Fibroblast of skin of right biceps (primary cell): ENCODE measurements at places on chromosomes 5 and 9.

DNA sequence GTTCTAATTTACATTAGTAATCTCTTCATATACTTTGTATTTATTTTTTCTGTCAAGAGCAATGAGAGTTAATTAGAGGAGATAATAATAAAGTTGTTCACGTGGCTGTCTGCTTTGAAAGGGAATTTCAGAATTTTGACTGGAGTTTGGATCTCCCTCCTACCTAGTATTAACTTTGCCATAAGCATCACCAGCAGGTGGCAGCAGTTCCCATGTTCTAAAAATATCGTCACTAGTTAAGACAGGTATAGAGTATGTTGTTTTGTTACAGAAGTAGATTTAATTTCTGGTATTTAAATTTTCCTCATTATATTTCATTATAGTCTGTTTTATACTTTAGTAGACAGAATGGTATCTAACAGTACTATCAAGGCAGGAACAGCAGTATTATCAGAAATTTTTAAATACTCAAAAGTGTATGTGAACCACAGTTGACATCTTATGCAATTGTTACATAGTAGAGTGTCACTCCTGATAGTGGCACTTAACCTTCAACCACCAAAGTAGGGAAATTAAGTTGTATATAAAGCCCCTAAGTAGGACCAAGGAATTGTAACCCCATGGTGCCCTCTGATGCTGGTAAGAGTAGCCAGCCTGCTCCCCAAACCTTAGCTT is 20.4 kb downstream of the GNPDA1 start:
- peak; percentile 56 for DNase-seq

DNA sequence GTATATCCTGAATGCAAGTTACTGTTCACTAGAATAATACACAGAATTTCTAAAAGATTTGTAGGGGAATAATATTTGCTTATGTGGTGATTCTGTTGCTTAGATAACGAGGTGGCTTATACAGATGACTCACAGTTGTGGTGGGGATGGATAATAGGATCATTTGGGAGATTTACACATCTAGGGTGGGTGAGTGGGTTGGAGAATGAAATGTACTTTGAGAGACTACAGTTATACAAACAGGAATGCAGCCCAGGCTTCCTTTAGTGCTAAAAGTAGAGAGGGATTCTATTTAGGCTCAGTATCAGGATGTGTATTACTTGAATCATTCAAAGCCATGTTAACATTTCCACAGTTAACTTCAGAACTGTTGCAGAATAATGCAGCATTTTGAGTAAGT is 1.8 kb downstream of the CTXN3 start:
- DNase-seq, result peak; percentile 73

DNA sequence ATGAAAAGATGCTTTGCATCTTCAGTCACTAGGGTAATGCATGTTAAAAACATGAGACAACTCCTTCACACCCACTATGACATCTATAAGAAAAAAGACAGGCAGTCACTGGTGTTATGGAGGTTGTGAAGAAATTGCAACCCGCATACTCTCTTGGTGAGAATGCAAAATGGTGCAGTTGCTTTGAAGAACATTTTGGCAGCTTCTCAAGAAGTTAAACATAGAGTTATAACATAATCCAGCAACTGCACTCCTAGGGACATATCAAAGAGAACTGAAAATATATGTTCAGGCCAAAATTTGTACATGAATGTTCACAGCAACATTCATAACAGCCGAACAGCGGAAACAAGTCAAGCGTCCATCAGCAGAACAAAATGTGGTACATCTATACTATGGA is 46.3 kb upstream of the TBC1D9B start:
- no peak for DNase-seq

DNA sequence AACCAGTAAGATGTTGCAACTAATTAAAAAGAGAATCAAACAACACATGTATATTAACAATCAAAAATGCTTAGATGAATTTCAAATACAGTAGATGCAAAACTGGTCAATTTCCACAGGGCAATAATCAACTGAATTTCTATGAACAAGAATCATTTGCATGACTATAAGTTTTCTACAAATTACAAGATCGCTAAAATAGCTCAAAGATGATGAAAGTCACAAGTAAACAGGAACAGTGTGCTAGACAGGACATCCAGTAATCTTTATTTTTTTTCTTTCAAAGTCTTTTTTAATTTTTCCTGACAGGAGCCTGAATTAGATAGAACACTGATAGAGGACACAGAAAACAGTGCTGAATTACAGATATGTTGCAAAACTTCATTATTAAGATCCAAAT is 608.2 kb upstream of the DAB2 start:
- DNase-seq, result no peak

DNA sequence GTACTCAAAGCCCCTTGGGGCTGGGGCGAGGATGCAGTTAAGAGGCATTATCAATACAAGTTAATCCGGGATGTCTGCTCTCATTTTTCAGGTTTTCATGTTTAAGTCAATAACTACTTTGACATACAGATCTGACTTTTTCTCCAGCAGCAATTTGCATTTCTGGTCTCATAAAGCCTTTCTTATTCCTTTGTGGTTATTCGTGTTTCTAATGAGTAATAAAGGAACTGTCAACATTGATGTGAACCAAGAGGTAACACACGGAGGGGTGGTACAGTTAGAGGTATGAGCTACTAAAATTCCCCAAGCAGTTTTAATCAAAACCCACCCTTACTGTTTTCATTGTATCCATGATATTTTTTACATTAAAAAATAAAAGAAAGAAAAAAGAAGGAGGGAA is 138.0 kb upstream of the NFIB start:
- DNase-seq, result no peak

- no peak for DNase-seq
Observed at GRCh38 chr5:115374057-115374775, 77.8 kb upstream of the CCDC112 start.

DNA sequence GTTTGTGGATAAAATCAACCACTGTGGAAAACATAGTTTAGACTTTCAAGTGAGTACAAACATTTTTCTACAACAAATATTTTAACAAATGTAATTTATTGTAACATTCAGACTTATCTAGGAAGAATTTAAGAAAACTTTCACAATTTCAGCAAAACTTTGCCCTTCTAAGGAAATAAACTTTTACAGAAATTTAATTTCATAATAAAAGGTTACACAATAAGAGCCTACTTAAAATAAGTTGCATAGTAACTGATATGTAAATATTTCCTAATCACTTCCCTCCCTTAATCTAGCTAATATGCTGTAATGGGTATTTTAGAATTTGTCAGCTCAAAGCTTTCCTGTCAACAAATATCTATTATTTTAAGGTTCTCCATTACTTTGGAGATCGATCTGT is 1899.9 kb downstream of the MAT2B start:
- DNase-seq, result no peak

DNA sequence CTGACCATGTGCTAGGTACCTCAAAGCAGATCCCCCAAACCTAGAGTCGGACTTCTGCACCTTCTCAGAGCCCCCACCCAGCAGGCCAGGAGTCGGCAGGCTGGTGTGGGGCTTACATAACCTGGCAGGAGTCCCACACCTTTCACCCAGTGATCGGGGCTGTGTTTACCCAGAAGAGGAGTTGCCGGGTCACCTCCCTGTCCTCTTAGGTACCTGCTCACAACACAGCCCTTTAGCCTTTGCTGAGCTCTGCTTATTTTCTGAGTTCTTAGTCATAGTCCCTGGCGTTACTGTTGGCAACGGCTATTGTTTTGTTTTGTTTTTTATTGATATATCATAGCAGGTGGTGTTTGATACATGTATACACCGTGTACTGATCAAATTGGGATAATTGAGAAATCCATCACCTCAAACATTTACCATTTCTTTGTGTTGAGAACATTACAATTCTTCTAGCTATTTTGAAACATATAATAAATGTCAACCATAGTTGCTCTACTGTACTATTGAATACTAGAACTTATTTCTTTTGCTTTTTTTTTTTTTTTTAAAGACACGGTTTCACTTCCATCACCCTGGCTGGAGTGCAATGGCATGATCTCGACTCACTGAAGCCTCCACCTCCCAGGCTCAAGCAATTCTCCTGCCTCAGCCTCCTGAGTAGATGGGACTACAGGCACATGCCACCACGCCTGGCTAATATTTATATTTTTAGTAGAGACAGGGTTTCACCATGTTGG is 10.4 kb upstream of the EEIG1 start:
- DNase-seq, result no peak

GRCh38 chr5:133390416-133391353 is 221.7 kb downstream of the FSTL4 start:
- DNase-seq, result no peak

GRCh38 chr5:10648806-10649665 is 85.2 kb downstream of the ANKRD33B start:
- no peak for DNase-seq

DNA sequence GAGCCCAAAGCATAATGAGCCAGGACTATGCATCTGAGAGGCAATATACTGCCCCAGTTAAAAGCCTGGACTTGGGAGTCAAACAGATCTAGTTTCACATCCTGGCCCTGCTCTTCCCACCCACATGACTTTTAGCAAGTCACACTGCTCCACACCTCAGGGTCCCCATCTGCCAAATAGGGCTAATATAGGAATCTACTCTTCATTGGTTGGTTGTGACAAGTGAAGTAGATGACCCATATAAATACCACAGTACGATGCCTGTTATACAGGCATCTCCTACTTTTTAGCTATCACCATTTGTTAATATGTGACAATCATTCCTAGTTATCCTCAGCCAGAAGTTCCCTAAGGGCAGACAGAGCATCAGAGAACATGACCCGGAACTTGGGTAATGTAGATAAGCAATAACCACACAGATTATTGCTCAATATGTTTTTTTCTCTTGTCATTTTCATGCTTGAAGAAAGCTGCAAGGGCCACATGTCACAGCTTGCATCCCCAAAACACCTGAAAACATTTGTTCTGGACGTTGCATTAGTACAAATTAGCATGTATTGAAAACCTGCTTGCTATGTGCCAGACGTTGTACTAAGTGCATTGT is 20.4 kb downstream of the ADAM19 start:
- DNase-seq, result no peak

- peak; percentile 88 for DNase-seq
Observed at GRCh38 chr9:86741311-86742208, 205.7 kb downstream of the GAS1 start.

GRCh38 chr9:114108016-114108833 is 9.1 kb upstream of the KIF12 start:
- DNase-seq, result peak; percentile 76

GRCh38 chr9:7287986-7288385 is 511.6 kb downstream of the DMAC1 start:
- DNase-seq, result no peak

- DNase-seq, result no peak
Observed at GRCh38 chr9:135244271-135245221, 157.1 kb downstream of the OLFM1 start.

GRCh38 chr9:134647359-134648080 is 5.9 kb downstream of the COL5A1 start:
- no peak for DNase-seq

- DNase-seq, result peak; percentile 83
Observed at GRCh38 chr5:172904643-172905345, 54.4 kb upstream of the RPL26L1 start.

DNA sequence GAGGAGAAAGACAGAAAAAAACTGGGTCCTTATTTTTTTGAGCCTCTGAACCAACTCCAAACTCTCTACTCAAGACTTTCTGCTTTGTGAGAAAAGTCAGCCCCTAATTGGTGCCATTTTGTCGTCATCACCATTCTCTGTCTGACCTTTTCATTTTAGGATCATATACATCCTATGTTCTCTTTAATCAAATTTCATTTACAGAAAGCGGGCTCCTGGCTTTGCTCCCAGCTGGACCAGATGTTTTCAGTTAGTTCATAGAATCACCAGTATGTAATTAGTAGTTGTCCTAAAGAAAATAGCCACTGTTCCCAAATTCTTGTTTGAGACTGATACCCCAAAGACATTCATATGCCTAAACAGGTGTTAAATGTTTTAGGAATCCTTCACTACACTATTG is 28.6 kb upstream of the SLCO4C1 start:
- DNase-seq, result no peak

- no peak for DNase-seq
Observed at GRCh38 chr9:107975426-107976010, 485.9 kb upstream of the KLF4 start.

- DNase-seq, result peak; percentile 14
Observed at GRCh38 chr5:141778683-141779082, 96.7 kb upstream of the ARAP3 start.

DNA sequence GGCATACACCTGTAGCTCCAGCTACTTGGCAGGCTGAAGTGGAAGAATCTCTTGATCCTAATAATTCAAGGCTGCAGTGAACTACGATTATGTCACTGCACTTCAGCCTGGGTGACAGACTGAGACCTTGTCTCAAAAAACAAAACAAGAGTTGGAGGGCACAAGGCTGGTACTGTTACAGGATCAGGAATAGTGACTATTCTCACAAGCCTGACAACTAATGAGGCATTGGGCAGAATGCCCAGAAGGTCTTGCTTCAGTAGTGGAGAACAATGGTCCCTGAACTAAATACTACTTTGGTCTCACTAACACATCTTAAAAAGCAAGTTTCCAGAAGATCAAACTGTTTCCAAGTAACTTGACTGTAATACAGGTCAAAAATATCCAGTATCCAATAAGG is 182.9 kb upstream of the RFX3 start:
- peak; percentile 23 for DNase-seq

DNA sequence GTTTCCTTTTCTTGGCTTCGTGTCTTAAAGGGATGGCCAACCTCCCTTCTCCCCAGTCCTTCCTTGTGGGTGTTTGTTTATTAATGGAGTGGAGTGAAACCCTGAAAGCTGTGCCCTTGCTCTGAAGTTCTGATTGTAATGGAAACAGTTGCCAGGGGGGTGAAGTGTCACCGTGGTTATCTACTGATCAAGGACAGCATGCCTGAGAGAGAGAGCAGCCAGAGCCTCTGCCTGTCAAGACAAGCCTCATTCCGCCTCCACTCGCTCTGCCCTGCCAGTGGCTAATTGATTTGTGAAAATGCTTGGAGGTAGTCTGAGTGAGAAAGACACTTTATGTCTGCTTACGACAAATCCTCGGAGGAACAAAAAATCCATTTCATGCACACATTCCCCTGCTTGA is 143.7 kb upstream of the SLC30A5 start:
- DNase-seq, result no peak

GRCh38 chr5:142386137-142387023 is 61.6 kb upstream of the SPRY4 start:
- DNase-seq, result no peak

DNA sequence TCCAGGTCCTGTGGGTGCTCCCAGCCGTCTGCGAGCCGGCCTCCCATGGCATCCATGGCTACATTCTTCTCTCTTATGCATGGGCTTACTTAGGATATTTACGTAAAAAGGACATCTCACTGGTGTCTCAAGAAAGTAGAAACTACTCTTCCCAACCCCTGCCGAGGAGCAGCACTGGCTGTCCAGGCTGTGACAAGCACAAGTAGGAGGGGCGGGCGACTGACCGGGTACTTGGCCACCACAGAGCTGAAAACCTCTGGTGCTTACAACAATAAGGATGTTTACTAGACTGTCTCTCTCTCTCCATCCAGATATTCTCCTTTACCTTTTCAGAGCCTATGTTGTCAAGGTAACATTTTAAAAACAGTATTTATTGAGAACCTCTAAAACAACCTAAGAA is 56.3 kb upstream of the TBC1D9B start:
- no peak for DNase-seq

DNA sequence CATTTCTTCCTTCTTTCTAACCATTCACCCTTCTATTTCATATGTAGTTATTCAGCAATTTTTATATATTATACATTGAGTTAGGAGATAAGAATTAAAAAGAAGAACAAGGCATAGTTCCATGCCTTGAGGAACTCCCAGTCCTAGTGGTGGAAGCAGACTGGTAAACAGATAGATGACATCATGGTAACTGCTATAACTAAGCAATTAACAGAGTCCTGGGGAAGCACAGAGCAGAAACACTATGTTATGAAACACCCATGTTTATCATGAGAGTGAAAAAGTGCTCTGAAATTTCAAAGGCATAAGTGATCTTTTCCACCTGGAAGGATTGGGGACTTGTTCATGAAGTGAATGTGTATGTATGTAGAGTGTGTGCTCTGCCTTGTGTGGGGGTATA is 14.6 kb downstream of the PAPPA start:
- DNase-seq, result no peak
